M059J (cell line): ENCODE measurements at places on chromosomes 2 and 18. TPM values are rescaled to one million over a fixed set of nuclear protein-coding genes. Genes with fewer than 3 reads are reported as not detected.
A peak's percentile ranks its signal among the peaks of the same experiment; 100 is the strongest.

- DNase-seq: no peak
These were observed 59.9 kb upstream of the CYRIA start for GRCh38 chr2:16725549-16725948.

GRCh38 chr2:222180619-222181018 lies 118.2 kb downstream of the PAX3 start:
- DNase-seq: peak; percentile 71

DNA sequence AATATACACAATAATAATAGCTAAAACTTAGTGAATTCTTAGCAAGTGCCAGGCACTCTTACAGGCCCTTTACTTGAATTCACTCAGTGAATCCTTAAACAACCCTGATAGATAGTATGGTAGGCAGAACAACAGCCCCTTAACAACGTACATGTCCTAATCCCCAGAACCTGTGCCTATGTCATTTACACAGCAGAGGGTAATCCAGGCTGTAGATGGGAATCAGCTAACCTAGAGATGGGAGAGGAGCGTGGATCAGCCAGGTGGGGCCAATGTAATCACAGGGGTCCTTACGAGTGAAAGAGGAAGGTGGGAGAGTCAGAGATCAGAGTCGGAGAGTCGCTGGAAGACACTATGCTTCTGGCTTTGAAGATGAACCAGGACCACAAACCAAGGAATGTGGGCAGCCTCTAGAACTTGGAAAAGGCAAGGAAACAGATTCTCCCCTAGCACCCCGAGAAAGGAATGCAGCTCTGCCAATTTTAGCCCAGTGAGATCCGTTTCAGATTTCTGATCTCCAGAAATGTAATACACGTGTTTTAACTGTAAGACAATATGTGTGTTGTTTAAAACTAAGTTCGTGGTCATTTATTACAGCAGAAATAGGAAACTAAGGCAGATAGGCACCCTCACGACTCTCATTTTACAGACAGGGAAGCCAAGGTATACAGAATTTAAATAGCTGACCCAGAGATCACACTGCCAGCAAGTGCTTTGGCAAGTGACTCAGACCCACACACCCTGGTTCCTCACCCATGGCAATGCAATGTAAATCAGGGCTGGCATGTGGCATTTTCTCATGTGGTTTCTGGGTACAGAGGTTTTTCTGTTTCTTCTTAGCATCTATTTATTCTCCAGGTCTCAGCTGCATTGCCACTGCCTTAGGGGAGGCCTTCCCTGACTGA lies 68.9 kb downstream of the DOCK10 start:
- DNase-seq: peak; percentile 68

DNA sequence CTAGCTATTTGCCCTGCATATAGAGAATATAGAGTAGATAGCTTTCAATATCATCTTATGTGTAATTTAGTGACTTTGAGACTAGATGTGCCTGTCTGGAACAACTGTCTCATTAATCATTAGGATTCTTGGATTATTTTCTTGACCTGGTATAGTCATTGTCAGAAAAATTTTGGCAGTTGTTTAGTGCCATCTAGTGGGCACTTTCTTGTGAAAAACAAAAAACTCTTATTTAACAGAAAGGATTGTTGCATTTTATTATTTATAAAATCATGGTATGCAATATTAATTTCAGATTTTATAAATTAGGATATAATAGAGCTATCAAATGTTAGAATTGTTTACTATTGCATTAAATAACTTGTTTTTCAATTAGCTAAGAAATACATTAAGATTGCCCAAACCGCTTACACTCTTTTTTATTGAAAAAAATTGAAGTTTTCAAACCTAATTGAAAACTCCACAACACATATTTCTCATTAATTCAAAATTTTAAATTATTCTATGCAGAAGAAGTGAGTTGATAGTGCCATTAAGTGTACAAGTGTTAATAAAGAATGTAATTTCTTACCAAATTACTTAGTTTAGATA lies 80.3 kb downstream of the DYNAP start:
- peak; percentile 48 for DNase-seq

DNA sequence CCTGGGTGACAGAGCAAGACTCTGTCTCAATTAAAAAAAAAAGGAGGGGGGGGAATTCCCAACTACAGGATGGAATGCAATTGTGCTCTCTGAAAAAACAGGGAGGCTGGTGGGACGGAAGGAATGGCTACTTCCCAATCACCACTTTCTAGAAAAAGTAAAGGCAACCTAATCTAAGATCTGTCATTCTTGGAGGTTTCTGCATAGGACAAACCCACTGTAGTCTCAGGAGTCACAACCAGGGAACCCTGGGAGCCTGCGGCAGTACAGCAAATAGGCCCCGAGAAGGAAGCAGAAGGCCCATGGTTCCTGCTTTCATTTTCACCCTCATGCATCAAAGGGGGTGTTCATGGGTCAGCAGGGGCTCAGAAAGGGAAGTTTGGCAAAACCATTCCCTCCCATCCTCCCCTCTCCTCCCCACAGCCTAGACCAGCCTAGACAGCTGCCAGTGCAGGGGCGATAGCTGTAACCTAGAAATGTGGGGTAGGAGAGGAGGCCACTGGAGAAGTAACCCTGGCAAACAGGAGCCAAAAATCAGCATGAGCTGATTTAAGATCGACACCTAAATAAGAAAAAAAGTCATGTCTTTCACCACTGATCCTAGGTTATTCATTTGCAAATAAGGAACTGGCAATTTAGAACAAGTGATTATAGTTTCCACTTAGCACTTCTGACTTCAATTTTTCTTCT lies 48.0 kb downstream of the TRABD2A start:
- no peak for DNase-seq

DNA sequence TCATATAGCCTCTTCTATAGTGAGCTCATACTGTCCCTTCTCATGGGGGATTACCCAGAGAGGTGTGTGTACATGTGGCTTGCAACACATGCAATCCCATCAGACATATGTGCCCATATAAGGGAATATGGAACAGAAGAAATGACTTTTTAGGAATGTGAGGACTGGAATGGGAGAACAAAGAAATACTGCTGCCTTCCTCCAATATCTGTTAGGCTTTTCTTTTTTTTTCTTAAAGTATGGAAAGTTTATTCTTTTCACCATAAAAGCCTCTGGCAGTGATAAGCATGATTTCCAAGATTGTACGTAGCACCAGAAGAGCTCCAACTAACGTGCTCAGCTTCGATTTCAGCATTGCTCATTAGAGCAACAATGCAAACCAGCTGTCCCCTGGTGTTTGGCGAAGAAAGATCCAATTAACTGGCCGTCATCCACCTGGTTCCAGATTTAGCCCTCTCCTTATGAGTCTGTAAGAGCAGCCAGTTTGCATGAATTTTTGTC lies 113.6 kb downstream of the ADCYAP1 start:
- peak; percentile 19 for DNase-seq

DNA sequence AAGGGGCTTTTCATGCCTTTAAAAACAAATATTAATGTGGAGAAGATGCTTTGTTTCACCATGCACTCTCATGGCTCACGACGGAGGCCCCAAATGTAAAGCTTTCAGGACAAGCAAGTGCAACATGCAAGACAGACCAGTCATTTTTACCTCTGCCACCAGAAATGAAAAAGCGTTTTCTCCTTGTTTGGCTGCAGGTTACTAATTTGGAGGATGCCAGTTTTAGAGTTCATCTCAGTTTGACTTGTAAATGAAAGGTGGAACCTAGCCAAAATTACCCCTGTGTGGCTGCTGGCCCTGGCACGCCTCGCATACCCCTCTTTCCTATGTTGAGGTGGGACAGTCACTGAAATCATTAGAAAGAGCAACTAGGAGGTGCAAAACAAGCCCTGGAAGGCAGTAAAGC lies 138.6 kb downstream of the BCL2 start:
- no peak for DNase-seq

GRCh38 chr18:62716619-62717168 lies 1.4 kb downstream of the PHLPP1 start:
- peak; percentile 46 for DNase-seq

- DNase-seq: no peak
These were observed 141.8 kb upstream of the CTDP1 start for GRCh38 chr18:79537758-79538157.

- DNase-seq: peak; percentile 57
These were observed 39.1 kb upstream of the FAM136A start for GRCh38 chr2:70340761-70341476.

GRCh38 chr18:24727685-24728084 lies 267.2 kb downstream of the HRH4 start:
- no peak for DNase-seq

DNA sequence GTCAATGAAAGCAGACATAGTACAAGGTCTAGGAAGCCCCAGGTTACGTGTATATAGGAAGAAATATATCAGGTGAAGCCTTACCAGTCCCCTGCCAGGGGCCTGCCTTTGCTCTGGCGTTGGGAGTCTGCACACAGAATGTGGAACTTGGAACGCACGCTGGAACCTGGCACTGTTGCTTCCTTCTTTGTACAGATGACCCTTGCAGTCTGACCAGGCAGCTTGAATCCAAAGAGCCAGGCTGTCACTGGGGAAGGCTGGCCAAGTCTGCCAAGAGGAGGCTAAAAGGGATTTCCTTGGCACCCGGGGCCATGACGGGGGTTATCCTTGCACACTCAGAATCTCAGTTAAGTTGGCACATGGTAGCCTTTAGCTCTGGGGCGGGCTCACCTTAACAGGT lies 39.5 kb downstream of the TMEM247 start:
- no peak for DNase-seq

DNA sequence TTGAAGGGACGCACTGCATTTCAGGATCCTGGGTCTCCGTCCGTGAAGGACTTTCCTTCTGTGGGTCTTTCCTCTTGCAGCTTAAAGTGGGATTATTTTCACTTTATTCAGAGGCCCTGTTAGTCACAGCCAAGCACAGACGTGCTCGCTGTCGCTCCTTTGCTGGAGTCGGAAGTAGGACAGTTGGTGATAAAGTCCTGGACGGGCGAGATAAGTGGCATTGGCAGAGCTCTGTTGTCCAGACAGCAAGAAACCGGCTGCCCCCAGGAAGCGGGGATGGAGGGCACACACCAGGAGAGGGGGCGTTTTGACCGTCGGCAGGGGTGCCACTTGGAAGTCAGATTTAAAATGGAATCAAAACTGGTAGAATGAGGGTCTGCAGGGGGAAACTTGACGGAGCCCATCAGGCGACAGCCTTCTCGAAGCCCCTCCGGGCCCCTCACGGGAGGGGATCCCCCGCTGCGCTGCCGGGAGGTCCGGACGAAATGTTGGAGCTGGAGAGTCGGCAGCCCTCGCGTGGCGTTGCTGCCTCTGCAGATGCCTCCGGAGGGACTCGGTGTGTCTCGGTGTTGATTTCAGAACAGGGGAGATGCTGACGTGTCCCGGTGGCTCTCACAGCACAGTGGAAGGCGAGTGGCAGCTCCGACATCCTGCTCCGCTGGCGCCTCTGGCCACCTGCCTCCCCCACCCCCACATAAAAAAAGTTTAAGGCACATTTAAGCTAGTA lies 124.2 kb downstream of the NFATC1 start:
- DNase-seq: peak; percentile 17

DNA sequence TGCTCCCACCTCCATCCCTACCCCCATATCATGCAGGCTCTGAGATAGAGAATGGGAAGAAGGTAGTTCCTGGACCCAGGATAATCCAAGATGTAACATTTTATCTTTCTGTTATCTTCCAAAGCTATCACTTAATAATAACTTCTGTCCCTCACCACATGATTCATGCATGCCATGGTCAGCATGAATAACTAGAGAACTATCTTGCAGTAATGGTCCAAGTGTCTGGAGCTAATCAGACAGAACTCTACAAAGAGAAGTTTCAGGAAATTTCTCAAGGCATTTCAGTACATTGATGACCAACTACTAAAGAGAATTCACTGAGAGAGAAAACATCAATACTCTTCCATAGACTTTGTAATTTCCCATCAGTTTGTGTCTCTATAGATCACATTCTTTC lies 1469.7 kb upstream of the PIK3C3 start:
- peak; percentile 75 for DNase-seq

DNA sequence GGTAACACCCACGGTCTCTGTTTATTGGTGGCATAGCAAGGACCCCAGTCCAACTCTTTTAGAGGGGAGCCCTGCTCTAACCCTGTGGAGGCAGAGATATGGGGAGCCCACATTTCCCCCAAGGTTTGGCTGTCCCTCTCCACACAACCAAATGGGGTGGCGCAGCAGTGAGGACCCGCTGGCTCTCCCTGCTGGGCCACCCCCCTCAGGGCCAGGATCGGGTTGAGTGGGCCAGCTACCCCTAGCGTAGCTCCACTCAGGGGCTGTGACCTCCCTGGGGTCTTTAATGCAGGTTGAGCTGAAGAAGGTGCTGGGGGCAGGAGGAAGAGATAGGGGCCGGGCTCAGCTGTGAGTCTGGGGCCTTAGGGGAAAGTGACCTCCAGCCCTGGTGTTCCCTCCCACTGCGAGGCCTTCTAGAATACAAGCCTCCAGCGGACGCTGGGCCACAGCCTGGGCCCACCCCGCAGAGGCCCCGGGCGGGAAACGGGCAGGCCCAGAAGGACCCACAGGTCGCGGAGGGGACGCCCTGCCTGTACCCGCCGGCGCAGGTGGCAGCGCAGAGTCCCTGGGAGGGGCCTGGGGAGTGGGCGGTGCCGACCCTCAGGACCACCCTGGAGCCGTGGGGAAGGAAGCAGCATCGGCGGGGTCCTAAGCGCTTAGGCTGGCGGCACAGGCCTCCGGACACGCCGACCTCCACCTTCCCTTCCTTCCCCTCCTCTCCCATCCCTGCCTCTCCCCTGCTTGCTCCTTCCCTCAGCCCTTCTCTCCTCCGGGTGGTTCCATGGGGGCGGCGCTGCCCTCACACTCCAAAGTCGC lies 9.6 kb downstream of the CROCC2 start:
- no peak for DNase-seq

DNA sequence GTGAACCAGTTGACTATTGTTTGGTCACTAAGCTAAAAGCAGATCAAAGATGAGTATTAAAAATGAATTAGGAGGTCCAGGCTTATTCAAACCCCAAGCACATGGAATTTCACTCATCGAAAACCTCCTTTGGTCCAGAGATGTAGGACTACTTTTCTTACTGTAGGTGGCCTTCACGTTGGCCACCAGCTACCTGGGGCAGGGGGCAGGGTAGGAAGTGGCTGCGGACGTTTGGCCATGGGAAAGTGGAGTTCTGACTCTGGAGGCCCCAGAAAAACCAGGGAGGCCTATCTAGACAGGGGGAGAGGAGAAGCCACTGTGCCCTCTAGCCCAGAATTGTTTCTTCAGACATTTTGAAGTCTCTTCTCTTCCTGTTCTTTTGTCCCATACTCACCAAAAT lies 31.8 kb upstream of the CABLES1 start:
- no peak for DNase-seq

- DNase-seq: peak; percentile 14
These were observed 6.2 kb upstream of the EHD3 start for GRCh38 chr2:31227711-31228125.

DNA sequence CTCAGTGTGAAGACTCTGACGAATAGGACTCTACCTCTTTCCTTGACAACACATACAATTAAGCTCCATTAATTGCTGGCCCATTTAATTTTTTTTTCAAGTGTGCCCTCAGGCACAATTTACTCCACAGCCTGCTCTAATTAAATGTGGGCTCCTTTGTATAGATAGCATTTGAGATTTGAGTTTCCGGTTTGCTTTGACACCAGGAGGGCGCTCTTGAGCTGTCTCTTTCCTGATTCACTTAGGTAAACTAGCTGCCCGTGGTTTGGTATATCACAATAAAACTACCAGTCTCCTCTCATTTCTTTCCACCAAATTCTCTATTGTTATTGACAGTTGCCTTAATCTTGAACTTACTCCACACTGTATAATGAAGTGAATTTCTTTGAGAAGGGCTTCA lies 666.0 kb downstream of the DSC3 start:
- DNase-seq: no peak

Gene DSC3
- not detected in 2 replicates for total RNA-seq

Gene MPV17
- 92.5 and 95.2 TPM in 2 replicates for total RNA-seq

Gene POMC
- not detected in 2 replicates for total RNA-seq

Gene ONECUT2
- total RNA-seq: 1.2 and 1.5 TPM in 2 replicates

Gene FZD7
- 26.9 and 39.8 TPM in 2 replicates for total RNA-seq

Gene KCNJ13
- total RNA-seq: not detected in 2 replicates
